ENCODE measurements at places on chromosomes 11 and 22. TPM values are rescaled to one million over a fixed set of nuclear protein-coding genes. Genes with fewer than 3 reads are reported as not detected.

GRCh38 chr11:11480971-11481370 lies 127.9 kb upstream of the CSNK2A3 start:
- H3K4me1 ChIP-seq = peaks cover 3% of the 10 kb centered on the region
- H3K36me3 ChIP-seq = no peaks in the 10 kb centered on the region
- peak; percentile 2 for DNase-seq
- H3K27ac ChIP-seq = no peak overlapping the region
- peaks cover 7% of the 10 kb centered on the region for H3K27me3 ChIP-seq
- no peak overlapping the region for H3K4me3 ChIP-seq

The TTLL8 gene
- total RNA-seq = not detected

GRCh38 chr11:61800331-61801281 lies 7.9 kb downstream of the FEN1 start:
- peaks cover 31% of the 10 kb centered on the region for H3K36me3 ChIP-seq
- no peak for DNase-seq
- H3K27me3 ChIP-seq = no peaks in the 10 kb centered on the region
- H3K27ac ChIP-seq = no peak overlapping the region

DNA sequence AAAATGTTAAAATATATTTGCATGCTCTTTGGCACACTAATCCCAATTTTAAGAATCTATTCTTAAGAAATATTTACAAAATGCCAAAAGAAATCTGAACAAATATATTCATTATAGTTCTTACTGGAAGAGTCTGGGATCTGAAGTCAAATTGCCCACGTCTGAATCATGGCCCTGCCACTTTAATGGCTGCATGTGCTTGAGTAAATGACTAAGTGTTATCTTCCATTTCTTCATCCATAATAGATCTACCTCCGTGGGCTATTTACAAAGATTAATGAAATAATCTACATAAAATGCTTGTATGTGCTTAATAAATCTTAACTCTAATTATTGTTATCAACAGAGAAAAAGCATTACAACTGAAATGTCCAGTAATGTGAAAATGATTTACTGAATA lies 24.5 kb upstream of the DKK3 start:
- no peak overlapping the region for H3K4me3 ChIP-seq
- no peak overlapping the region for H3K27ac ChIP-seq
- H3K4me1 ChIP-seq = no peaks in the 10 kb centered on the region
- DNase-seq = no peak

DNA sequence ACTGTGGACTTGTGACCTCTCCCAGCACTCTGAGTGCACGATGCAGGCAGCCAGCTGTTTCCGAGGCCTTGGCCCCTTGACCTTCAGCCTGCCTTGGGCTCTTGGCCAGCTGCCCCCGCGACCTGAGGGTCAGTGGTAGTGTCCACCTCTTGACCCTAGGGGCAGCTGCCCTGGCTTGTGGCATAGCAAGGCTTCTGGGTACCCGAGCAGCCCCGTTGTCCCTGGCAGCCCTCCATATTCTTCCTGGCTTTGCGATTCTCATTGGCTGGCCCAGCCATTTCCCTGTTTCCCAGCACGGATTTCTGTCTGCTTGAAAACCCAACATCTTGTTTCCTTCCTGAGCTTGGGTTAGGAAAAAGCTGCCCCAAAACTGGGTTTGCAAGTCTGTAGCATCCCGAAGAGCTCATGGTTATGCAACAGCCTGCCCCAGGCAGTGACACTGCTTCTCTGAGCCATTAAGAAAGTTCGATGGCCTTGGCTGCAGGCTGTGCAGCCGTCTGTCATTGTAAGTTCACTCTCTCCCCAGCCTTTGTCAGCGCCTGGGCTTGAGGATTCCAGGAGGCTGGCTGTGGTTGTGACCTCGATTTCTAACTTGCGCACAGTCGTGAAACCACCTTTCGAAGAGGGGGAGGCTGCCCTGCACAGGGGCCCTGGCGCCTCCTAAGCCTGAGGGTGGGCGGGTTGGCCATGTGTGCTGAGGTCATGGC lies 48.8 kb downstream of the FBLN1 start:
- H3K27ac ChIP-seq = no peak overlapping the region
- H3K27me3 ChIP-seq = no peaks in the 10 kb centered on the region
- peaks cover 41% of the 10 kb centered on the region for H3K4me1 ChIP-seq
- DNase-seq = no peak

The SYT13 gene
- 0.50 TPM for total RNA-seq

GRCh38 chr11:34997952-34998528 lies 81.6 kb downstream of the PDHX start:
- H3K4me3 ChIP-seq = no peak overlapping the region
- no peak overlapping the region for H3K27ac ChIP-seq
- DNase-seq = no peak
- H3K4me1 ChIP-seq = peaks cover 3% of the 10 kb centered on the region
- peaks cover 4% of the 10 kb centered on the region for H3K36me3 ChIP-seq

DNA sequence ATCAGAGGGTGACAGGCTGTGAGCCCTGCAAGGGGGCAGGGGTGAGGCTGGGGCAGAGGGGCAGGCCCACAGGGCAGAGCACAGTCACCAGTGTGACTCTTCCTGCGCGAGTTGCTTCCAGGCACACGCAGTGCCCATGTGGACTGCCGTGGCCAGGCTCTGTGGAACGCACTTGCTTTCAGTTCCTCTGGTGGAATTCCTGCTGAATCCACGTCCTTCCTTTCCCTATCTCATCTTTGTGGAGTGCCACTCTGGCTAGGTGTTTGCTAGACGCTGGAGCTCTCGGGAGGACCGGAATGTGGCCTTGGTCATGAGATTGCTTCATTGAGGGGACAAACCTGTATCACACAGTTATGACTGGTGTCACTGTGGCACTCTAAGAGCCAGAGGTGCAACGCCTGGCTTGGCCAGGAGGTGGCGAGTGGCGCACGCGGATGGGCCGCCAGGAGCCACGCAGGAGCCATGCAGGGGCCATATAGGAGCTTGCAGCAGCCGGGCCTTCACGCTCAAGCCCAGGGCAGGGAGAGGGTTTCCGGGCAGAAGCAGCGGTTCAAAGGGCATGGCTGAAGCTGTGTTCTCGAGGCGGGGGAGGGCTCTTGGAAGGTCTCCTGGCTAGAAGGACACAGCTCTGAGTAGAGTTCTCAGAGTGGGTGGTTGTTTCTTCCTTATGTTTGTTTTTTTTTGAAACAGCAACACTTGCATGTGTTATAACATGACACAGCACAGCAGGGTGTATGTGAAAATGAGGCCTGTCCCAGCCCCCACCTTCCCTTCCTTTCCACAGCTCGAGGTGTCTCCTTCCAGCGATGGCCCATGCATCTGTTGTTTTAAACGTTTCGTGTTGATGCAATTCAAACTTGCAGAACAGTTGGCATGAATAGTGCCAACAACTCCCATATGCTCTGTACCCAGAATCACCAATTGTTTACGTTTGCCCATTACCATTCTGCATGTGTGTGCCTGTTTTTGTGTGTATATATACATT lies 36.2 kb downstream of the TBC1D22A start:
- H3K4me1 ChIP-seq = peaks cover 5% of the 10 kb centered on the region
- H3K4me3 ChIP-seq = no peak overlapping the region
- no peak overlapping the region for H3K27ac ChIP-seq

DNA sequence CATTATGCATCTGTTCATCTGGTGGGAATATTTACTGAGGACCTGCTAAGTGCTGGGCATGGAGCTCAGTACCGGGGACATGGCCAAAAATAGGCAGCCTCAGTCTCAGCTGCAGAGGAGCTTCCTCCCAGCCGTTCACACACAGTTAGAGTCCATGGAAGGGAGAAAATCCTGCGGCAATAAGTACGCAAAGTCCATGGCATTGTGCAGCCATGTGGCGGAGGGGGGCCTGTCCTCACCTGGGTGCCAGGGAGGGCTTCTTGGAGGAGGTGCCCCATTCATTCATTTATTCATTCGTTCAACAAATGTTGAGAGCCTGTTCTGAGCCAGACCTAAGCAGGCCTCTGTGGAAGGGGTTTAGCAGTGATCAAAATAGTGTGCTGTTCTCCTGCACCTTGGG lies 59.3 kb upstream of the ANO1 start:
- H3K27ac ChIP-seq = no peak overlapping the region
- H3K4me3 ChIP-seq = no peak overlapping the region
- H3K27me3 ChIP-seq = no peaks in the 10 kb centered on the region
- H3K36me3 ChIP-seq = no peaks in the 10 kb centered on the region

The THY1 gene
- total RNA-seq = 129 TPM

- DNase-seq = no peak
- no peaks in the 10 kb centered on the region for H3K36me3 ChIP-seq
- H3K4me1 ChIP-seq = no peaks in the 10 kb centered on the region
Measured at GRCh38 chr11:102712137-102712536, 6.6 kb upstream of the MMP27 start.

DNA sequence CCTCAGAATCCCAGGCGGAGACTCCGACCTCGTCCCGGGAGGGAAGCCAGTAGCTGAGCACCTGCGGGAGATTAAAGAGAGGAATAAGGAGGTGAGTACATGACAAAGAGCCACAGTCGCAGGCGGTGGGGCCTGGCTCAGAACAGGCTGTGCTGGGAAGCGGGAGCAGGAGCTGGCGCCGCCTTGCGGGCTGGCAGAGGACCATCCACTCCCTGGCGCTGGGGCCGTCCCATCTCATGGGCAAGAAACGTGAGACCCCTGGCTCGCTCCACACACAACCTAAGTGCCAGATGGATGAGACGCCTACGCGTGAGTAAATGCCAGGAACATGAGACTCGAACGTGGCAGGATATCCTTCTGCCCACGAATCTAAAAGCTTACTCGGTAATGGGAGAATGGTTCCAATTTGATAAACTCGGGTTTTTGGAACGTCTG lies 6.3 kb downstream of the CEND1 start:
- no peaks in the 10 kb centered on the region for H3K27me3 ChIP-seq
- peak; percentile 86 for DNase-seq
- no peak overlapping the region for H3K4me3 ChIP-seq
- H3K36me3 ChIP-seq = no peaks in the 10 kb centered on the region
- H3K27ac ChIP-seq = peak overlapping the region; percentile 23
- H3K4me1 ChIP-seq = peaks cover 9% of the 10 kb centered on the region

DNA sequence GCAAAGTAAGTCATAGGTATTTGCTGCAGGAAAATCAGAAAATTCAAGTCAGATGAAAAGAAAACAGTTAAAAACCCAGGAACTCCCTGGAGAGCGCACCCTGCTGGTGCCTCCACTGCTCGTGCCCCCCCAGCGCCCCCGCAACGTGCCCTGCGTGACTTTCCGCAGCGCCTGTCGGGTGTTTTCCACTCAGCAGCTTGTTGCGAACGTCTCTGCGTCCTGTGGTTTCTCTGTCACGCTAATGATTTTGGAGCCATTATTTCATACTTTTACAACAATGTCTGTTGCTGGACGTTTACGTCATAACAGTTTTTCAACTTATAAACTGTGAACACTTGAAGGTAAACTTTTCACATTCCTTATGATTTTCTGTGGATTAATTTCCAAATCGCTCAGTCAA lies 5.0 kb downstream of the CRELD2 start:
- peaks cover 5% of the 10 kb centered on the region for H3K36me3 ChIP-seq
- no peaks in the 10 kb centered on the region for H3K27me3 ChIP-seq
- H3K27ac ChIP-seq = no peak overlapping the region
- no peak for DNase-seq

The VWA5A gene
- total RNA-seq = 8.6 TPM

The SLC22A25 gene
- not detected for total RNA-seq

DNA sequence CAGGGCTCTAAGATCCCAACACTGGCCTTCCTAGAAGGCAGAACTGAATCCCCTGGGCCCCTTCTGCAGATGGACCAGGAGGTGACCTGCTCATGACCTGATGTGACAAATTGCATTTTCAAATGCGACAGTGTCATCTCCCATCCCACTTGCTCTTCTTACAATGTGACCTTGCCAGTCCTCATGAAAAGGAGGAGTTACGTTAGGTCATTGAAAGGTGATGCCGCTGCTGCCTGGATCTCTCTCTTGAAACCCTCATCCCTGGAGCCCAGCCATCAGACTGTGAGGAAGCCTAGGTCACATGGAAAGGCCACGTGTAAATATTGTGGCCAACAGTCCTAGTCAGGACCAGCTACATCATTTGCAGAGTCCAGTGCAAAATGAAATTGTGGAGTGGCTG lies 5.7 kb upstream of the C1QTNF4 start:
- DNase-seq = no peak
- H3K27ac ChIP-seq = no peak overlapping the region
- no peak overlapping the region for H3K4me3 ChIP-seq
- no peaks in the 10 kb centered on the region for H3K36me3 ChIP-seq
- H3K27me3 ChIP-seq = peaks cover 7% of the 10 kb centered on the region

GRCh38 chr11:81644239-81644840 lies 1089.3 kb downstream of the FAM181B start:
- no peak overlapping the region for H3K27ac ChIP-seq
- peak; percentile 14 for DNase-seq
- no peaks in the 10 kb centered on the region for H3K36me3 ChIP-seq
- no peaks in the 10 kb centered on the region for H3K4me1 ChIP-seq
- H3K27me3 ChIP-seq = no peaks in the 10 kb centered on the region

DNA sequence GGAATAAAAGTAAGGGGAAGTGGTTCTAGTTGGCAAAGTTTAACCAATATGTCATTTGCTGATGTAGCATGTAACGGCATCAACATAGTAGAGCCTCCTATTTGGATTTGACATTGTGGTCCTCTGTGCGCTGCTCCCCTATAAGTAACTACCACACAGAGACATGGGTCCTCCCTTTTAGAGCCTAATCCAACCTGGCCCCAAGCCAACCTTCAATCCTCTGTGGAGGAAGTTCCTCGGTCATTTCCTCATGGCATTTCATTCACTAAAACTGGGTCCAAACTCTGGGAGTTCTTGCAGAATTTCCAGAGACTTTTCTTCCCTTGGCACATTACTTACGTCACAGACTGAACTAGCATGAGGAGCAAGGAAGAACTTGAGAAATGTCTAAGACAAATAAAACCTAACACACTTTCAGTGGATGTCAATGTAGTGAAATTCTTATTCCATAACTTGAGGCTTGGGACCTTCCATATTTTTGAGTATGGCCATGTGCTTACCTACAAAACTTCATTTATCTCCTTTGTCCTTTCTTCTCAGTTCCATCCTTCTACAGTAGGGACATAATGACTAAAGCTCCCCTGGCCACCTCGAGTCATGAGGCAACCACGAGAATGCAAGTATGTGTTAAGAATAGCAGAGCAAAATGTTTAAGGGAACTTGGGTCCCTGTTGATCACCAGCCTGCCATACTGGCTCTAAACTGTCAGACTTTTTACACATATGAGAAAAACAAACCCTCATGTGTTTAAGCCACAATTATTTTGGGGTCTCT lies 34.7 kb downstream of the MMP20 start:
- no peaks in the 10 kb centered on the region for H3K4me1 ChIP-seq
- no peaks in the 10 kb centered on the region for H3K27me3 ChIP-seq
- no peaks in the 10 kb centered on the region for H3K36me3 ChIP-seq
- no peak for DNase-seq
